ENCODE measurements at places on chromosomes 2 and 18. TPM values are rescaled to one million over a fixed set of nuclear protein-coding genes. Genes with fewer than 3 reads are reported as not detected.
A peak's percentile ranks its signal among the peaks of the same experiment; 100 is the strongest.

The ZNF638 gene
- 52.0 TPM for total RNA-seq

The TMEM247 gene
- total RNA-seq, result not detected

The RNF149 gene
- total RNA-seq, result 67.0 TPM

The BOLL gene
- total RNA-seq, result not detected

The KATNAL2 gene
- total RNA-seq, result 1.1 TPM

The HYCC2 gene
- total RNA-seq, result 16.7 TPM

- ATAC-seq, result no peak
These were observed 43.3 kb downstream of the OSBPL6 start for GRCh38 chr2:178237488-178238153.

GRCh38 chr2:113113807-113114206 lies 13.6 kb upstream of the IL1RN start:
- ATAC-seq, result no peak

- no peak for ATAC-seq
These were observed 522 bp downstream of the MBD1 start for GRCh38 chr18:50280707-50281294.

DNA sequence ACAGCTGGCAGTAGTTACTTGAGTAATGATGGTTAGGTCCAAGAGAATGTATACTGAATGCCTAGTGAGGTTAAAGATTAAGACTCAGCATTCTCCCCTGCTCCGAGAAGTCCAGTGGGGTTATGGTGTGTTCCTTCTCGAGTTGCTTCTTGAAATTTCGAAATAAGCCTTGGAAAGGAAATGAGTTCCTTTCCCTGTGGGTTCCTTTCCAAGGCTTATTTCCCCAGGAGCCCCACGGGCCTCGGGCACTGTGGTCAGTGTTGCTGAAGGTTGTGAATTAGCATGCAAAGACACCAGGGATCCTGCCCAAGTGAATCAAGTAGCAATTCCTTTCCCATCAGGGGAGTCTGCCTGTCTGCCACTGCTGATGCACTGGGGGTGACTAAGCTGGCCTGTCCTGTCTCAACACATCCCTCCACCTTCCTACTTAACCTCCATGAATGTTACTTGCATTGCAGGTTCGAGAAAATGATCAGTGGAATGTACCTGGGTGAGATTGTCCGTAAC lies 53.6 kb downstream of the HK2 start:
- ATAC-seq, result peak; percentile 74

DNA sequence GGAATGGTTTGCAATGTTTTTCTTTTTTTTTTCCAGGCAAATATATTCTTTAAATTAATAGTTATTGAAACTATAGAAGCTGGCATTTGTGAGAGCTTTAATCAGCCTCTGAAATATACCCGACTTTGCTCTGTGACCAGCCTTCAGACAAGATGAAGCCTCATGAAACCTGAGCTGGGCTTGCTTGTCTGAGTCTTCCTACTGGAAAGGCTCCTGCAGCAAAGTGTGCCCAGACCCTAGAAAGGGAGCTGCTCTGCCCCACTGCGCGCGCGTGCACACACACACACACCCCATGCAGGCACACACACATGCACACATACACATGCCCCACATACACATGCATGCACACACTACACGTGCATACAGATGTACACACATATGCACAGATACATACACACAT lies 203.3 kb upstream of the NT5C1B start:
- ATAC-seq, result no peak

- no peak for ATAC-seq
These were observed 839.9 kb downstream of the BCL11A start for GRCh38 chr2:59713577-59713976.

DNA sequence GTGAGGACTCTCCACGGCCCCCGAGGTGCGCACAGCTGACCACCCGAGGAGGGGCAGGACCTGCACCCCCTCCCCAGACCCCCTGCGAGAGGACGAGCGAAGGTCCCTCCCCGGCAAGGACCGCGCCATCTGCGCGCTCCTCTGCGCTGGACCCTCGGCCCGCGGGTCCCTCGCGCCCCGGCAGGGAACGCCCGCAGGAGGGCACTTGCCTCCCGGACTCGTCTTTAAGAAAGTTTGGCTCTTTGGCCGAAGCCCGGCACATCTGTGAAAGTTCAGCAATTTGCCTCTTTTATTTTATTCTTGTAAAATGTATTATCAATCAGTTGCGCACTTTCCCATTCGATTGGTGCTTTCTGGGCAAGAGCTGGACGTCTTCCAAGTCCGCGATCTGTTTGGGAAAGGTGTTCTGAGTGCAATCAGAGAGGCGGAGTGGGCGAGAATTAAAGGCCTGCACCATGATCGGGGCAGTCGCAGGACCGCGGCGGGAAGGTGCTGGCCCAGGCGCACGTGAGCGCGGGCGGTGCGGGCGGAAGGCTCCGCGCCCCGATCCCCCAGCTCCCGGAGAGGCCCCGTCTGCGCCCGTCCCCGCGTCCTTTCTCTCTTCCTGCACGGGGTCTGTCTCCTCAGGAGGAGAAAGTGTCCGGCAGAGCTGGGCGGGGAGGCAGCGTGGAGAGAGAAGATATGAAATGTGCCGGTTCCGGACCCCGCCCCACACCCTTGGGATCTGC lies 1.6 kb upstream of the ALKAL2 start:
- peak; percentile 22 for ATAC-seq

- peak; percentile 62 for ATAC-seq
These were observed 569 bp downstream of the BABAM2 start for GRCh38 chr2:27890924-27891672.

GRCh38 chr2:115484486-115484885 lies 1042.0 kb downstream of the DPP10 start:
- ATAC-seq, result no peak

GRCh38 chr2:30147196-30147714 lies 448 bp downstream of the YPEL5 start:
- peak; percentile 6 for ATAC-seq

GRCh38 chr2:231332872-231333500 lies 62.5 kb upstream of the B3GNT7 start:
- no peak for ATAC-seq

DNA sequence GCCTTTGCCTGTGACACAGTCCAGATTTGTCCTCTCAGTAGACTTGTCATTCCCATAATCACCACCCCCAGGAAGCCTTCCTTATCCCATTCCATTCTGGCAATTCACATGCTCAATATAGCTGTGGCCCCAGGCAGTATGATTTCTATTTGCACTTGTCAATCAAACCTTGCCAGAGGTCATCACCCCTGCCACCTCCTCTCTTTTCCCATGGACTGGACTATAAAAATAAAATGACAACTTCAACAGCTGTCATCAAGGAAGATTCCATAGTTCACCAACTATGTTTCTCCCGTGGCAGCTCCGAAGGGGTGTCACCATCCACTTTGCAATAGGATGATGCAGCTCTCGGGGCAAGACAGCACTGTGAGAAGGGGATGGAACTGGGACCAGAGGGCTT lies 255.7 kb downstream of the CELF4 start:
- ATAC-seq, result no peak

DNA sequence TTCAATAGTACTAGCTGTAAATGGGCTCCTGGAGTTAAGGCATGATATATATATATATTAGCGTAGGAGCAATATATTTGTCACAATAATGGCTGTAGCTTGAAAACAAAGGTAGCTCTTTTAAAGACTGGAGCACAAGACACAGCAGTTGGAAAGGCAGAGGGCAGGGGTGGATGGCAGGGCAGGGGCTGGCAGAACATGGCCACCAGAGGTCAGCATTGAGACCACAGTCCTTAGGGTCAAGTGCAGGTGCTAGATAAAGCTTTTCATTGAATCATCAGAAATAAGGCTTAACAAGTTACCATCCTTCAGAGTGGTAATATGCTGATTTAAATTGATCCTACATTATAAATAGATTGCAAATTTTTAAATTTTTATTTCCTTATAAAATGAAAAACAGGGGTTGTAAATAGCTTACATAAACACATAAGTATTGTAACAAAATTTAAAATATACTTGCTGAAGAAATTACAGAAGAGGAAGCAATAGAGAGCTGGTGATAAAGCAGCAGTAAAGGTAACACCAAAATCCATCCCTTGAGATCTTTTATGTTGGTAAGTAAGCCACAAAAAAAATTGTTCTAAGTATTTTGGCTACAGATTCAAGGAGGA lies 161.2 kb upstream of the PIEZO2 start:
- ATAC-seq, result peak; percentile 56

GRCh38 chr2:10009811-10010781 lies 33.3 kb upstream of the KLF11 start:
- ATAC-seq, result no peak

GRCh38 chr18:58466636-58467205 lies 162.2 kb downstream of the ALPK2 start:
- peak; percentile 75 for ATAC-seq

DNA sequence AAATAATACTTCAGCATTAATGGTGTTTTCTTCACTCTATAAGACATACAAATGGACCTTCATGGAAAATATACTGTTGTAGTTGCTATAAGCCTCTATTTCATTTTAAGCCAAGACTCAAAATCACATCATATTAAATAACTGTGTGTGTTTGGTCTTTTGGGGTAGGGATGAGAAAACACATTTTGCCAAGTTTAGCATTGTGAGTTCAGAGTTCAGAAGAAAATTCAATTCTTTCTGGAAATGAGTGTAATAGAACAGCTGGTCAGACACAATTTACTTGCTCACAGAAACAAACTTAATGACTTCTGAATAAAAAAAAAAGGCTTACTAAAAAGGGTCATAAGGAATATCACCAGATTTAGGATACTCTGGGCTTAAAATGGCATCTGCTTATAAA lies 149.5 kb downstream of the LRRTM4 start:
- no peak for ATAC-seq
